ENCODE measurements at places on chromosomes 3 and 15.
A peak's percentile ranks its signal among the peaks of the same experiment; 100 is the strongest.

DNA sequence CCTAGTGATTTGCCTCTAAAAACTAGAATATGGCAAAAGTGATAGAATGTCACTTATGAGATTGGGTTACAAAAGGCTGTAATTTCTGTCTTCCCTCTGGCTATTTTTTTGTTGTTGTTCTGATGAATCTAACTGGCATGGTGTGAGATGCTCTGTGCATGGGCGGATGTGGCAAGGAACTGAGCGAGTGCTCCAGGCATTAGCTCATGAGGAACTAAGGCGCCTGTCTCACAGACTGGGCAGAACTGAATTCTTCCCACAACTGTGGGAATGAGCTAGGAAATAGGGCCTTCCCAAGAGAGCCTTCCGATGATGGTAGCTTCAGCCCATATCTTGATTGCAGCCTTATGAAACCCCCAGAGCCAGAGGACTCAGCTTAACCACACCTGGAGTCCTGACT lies 222.5 kb downstream of the NR2F2 start:
- DNase-seq: no peak

GRCh38 chr15:33822479-33822878 lies 145.8 kb upstream of the CHRM5 start:
- DNase-seq: no peak

- no peak for DNase-seq
Observed at GRCh38 chr15:79172032-79172481, 81.5 kb upstream of the RASGRF1 start.

DNA sequence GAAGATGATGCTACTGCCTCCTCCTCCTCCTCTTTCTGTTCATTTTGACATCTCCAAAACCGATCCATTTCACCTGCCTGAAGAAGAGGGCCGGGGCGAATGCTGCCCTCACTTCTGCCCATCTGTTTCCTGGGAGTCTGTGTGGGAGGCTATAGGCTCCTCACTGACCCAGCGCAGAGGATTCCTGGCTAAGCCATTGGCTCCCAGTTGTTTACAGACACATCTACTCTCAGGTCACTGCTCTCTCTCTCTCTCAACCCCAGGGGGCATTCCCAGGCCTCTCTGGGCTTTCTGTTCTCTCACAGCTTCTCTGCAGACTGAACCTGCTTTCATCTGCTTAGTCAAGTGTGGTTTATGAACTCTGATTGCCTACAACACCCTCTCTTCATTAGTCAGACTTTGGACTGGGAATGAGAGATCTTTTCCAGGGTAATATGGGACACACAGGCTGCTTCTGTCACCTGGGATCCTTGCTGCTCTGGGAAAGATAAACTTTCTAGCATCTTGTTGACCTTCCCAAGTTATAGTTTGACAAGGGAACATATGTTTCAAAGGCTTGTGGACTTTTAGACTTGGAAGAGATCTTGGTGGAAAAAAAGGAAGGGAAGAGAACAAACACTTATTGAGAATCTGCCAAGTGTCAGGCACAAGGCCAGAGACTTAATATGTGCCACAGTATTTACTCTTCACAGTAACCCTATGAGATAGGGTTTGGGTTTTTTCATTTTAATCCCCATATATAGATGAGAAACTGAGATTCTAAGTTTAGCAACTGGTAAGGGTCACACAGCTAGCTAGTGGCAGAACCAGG lies 30.2 kb upstream of the USP3 start:
- DNase-seq: peak; percentile 67

DNA sequence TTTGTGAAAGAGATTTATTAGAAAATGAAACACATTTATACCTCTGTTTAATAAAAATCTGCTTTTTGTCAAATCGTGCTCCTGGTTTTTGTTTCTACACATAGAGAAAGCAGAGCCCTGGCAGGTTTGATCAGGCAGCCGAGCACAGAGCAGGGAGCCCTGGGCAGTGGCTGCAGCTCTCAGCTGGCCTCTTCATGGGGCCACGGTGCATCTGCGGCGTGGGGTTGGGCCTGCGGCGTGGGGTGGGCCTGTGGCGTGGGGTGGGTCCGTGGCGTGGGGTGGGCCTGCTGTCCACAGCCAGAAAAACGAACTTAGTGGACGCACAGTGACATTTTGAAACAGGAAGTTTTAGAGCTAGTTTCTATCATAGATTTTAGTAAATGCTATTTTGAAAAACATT lies 10.6 kb downstream of the GOLGA6L2 start:
- no peak for DNase-seq

GRCh38 chr3:41690766-41691563 lies 270.9 kb downstream of the ULK4 start:
- DNase-seq: no peak

DNA sequence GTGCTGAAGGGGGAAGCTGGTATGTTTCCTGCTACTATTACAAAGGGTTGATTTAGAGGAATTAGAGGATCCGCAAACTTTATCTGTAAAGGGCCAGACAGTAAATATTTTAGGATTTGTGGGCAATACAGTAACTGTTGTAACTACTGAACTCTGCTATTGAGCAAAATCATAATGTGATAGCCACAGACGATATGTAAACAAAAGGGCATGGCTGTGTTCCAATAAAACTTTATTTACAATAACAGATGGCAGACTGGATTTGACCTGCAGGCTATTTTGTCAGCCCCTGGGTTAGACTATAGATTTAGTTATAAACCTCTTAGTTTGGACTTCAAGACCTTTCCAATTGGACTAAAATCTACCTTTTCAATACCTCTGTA lies 27.8 kb upstream of the KCNMB2 start:
- DNase-seq: no peak

GRCh38 chr3:10778492-10779292 lies 37.3 kb upstream of the SLC6A11 start:
- no peak for DNase-seq

GRCh38 chr3:108862865-108863798 lies 40.5 kb downstream of the TRAT1 start:
- peak; percentile 43 for DNase-seq

GRCh38 chr15:62802612-62803011 lies 239.9 kb upstream of the TPM1 start:
- no peak for DNase-seq

DNA sequence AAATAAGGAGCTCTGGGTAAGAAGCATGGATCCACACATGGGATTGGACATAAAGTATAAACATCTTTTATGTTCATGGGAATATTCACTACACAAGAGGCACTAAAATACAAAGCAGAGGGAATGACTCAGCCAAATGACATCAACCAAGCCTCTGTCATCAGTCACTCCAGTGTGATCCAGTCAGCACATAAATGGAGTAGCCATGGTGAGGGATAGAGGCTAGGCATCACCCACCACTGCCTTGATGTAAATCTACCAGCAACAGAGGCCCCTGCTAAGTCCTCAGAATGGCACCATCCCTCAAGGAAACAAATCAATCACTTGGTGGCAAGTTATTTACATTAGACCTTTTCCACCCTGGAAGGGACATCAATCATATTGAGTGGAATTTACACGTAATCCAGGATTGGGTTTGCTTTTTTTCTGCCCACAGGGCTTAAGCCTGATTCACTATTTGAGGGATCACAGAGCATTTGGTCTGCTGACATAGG lies 27.2 kb downstream of the VEPH1 start:
- DNase-seq: no peak

DNA sequence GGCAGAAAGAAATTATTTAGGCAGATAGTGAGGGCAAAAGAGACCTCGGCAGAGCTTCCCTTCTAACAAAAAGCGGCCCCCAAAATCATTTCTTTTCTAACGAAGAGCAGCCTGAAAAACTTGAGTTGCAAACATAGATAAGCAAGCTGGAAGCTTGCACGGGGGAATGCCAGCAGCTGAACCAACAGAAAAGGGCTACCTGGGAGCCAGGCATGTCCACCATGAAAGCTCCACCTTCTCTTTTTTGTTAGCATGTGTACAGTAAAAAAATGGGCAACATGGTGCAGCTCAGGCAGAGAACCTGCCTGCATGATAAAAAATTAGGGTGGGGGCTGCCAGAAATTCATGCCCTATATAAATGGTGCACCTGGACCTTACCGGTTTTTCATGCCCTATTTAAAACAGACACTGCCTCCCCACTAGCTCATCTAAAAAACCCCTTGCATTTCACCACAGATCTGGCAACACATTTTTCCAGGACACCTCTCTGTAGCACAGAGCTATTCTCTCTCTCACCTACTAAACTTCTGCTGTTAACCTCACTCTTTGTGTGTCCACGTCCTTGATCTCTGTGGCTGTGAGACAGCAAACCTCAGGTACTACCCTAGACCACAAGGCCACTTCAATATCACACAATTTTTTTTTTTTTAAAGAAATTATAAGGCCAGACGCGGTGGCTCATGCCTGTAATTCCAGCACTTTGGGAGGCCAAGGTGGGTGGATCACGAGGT lies 18.7 kb downstream of the SLC33A1 start:
- DNase-seq: no peak

DNA sequence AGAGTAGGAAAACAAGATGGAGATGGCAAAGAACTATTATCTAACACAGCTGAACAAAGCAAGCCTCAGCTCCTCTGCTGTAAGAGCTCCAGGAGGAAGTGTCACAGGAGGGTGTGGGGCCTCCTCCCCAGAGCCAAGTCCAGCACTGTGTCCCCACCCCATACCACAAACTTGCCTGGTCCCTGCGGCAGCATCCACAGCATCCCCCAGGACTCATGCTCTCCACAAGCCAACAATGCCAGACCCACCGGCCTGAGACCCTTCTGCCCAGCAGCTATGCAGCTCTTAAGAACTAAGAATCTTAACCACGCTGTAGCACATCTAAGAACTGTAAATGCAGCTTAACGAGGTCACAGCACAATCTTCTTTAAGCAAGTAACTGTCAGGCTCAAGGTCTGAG lies 9.1 kb downstream of the RBM15B start:
- no peak for DNase-seq

DNA sequence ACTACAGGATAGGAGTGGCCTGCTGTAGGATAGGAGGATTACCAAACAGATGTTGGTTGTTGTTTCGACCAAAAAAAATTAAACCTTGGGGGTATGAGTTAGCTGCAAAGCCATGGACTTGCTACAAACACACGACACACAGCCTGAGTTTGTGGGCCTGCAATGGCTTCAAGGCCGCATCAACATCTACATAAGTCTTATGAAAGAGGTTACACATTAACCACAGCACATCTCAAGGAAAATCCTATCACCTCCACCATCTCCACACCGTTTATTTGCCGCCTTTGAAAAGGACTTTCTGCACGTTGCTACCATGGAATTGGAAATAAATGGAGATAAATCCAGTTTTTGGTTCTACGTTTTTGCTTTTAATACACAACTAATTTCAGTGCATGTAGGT lies 23.0 kb downstream of the LRIG1 start:
- DNase-seq: no peak

DNA sequence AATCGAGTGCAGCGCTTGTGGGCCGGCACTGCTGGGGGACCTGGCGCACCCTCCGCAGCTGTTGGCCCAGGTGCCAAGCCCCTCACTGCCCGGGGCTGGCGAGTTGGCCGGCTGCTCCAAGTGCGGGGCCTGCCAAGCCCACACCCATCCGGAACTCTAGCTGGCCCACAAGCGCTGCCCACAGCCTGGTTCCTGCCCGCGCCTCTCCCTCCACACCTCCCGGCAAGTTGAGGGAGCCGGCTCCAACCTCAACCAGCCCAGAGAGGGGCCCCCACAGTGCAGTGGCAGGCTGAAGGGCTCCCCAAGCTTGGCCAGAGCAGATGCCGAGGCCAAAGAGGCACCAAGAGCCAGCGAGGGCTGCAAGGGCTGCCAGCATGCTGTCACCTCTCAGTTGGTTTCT lies 73.4 kb downstream of the PLXNA1 start:
- no peak for DNase-seq

GRCh38 chr15:99550077-99550476 lies 15.7 kb upstream of the MEF2A start:
- no peak for DNase-seq

- DNase-seq: no peak
Observed at GRCh38 chr3:19937459-19938294, 3.7 kb upstream of the EFHB start.

GRCh38 chr15:85800478-85801123 lies 5.9 kb upstream of the KLHL25 start:
- no peak for DNase-seq

DNA sequence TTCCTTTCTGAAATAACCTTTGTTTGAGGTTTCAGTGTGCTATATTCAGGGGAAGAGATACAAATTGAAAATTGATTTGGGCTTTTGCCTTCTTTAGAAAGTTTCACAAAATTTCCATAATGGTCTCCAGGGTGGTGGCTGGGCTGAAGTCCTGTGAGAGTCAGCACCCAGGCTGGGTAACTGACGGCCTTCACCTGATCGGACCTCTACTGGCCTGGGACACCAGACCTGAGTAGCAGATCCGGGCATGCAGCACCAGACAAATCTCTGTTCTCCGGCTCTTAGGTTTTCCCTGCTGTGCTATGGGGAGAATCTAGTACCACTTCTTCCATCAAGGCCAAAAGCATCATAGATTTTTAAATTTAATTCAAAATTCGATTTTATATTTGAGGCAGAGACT lies 133.0 kb upstream of the LMCD1 start:
- DNase-seq: no peak

- no peak for DNase-seq
Observed at GRCh38 chr3:60076331-60076730, 1026.5 kb upstream of the CFAP20DC start.

GRCh38 chr3:157922614-157923013 lies 183.6 kb downstream of the SHOX2 start:
- no peak for DNase-seq

- no peak for DNase-seq
Observed at GRCh38 chr3:108528459-108529252, 18.3 kb upstream of the MYH15 start.

- no peak for DNase-seq
Observed at GRCh38 chr3:188037965-188038581, 115.9 kb upstream of the LPP start.

DNA sequence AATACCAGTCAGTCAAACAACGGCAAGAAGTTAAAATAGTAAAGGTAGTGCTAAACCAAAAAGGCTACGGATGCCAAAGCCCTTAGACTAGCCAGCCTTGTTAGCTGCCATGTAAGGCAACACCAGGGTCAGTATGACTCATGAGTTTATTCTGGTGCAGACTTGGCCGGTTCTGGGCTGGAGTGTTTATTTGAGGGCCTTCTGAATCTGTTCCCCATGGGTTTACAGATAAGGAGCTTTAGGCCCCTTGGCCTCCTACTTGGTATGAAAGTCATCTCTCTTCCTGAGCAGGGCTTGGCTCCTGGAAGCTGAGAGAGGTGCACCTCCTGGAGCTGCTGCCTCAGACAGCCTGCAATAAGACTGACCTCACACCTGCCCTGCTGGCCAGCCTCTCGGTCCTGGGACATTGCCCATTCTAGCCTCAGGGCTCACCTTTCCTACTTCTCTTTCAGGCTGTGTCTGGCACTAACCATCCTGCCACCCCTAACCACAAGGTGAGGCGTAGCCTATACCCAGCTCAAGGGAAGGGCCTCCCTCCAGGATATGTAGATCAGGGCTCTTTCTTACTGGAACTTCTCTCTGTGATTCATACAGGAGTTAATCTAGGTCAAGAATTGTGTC lies 10.4 kb upstream of the RTP1 start:
- DNase-seq: no peak

DNA sequence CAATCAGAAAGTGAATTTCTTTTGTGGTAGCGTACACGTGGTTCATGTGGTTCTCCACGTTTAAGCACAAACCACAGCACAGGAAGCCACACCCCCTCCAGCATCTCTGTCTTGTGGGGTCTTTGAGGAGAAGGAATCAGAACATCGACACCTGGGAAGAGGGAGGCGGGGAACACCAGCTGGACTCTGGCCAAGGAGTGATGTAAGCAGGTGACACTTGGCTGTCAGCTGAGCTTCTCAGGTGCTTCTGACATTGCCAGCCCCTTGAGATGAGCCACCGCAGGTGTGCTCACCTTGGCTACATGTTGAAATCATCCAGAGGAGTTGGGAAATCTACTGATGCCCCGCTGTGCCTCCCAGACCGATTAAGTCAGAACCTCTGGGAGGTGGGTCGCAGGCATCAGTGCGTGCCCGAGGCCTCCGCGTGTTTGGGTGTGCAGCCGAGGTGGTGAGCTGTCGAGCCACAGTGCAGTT lies 85.0 kb downstream of the FAM81A start:
- peak; percentile 64 for DNase-seq

Data from CD4-positive, alpha-beta T cell treated with Interleukin-6 at 100 ng/mL for 8 hours (primary cell).